ENCODE measurements at places on chromosomes 16 and 17. TPM values are rescaled to one million over a fixed set of nuclear protein-coding genes. Genes with fewer than 3 reads are reported as not detected.

DNA sequence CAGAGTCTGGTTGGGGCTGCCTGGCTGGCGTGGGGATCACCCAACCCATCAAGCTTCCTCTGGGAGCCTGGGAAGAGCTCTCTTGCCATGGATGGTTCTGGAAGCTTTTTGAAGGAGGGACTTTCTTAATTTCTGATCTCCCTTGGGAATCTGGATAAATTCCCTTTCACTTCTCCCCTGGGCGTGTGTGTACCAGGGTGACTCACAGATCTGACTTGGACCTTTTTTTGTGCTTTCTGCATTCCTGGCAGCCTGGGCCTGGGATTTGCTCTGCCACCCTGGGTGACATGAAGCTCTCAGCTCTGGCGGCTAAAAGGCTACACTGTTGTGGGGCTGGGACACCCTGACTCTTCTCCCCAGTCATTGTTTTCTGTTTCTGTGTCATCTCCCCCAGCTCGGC lies 70.1 kb downstream of the ABCC1 start:
- peak; percentile 91 for DNase-seq

DNA sequence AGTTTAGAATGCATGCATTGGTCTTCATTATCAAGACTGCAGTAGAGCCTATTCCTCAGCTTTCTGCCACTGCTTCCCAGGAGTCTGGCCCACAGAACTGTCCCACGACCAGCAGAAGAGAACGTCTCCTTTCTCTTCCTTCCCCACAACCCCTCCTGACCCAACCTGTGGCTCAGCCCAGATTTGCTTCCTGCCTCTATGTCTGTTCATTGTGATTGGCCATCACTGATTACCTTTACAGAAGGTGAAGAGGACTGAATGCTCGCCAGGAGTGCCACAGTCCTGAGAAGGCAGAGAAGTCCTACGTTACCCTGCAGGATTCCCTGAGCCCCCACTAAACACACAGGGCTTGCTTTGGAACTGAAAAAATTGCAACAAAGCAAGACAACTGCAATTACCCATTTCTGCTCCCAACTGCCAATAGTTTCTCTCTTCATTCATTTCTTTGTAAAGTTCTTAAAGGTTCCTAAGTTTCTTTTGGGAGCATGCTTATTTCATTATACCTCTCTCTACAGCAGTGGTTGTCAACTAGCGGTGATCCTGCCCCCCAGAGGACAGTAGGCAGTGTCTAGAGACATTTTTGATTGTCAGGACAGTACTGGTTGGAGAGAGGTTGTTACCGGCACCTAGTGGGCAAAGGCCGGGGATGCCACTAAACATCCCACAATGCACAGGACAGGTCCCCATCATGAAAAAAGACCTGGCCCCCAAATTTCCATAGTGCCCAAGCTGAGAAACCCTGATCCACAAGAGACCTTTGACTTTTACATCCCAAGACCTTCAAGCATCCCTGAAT lies 4.5 kb upstream of the NAT9 start:
- DNase-seq: peak; percentile 49

DNA sequence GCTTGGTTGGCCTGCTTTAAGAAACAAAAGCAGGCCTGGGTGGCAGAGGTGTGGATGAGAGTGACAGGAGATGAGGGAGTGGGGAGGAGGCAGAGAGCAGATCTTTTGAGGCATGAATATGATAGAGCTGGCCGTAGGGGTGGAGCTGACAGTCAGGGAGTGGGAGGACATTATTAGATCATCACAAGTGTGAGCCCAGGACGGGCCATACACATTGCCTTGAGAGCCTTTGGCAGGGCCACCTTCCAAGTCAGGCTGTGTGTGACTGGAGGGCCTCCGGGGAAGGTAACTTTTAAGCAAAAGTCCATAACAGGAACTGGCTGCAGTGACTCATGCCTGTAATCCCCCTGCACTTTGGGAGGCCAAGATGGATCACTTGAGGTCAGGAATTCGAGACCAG lies 26.3 kb downstream of the GINS3 start:
- DNase-seq: peak; percentile 95

- peak; percentile 31 for DNase-seq
Observed at GRCh38 chr16:88352261-88353200, 30.2 kb upstream of the ZNF469 start.

- DNase-seq: no peak
Observed at GRCh38 chr16:78133919-78134318, 34.5 kb downstream of the WWOX start.

DNA sequence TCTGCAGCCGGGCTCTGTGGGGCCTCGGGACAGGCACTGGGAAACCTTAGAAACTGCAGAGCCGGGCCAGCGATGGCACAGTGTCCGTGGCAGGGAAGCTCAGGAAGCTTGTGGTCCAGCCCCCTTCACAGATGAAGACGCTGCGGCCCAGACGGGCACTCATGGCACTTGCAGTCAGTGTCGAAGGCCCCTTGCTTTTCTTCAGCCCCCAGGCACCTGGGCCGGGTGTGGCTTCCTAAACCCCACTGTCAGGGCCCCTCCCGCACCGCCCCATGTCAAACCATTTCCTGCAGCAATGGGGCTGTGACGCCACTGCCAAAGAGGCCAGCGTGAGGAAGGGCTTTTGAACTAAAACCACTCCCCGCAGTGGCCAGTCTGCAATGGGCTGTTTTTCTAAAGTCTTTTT lies 164.0 kb downstream of the LAT start:
- DNase-seq: no peak

GRCh38 chr16:88633684-88634140 lies 4.7 kb upstream of the IL17C start:
- DNase-seq: peak; percentile 22

DNA sequence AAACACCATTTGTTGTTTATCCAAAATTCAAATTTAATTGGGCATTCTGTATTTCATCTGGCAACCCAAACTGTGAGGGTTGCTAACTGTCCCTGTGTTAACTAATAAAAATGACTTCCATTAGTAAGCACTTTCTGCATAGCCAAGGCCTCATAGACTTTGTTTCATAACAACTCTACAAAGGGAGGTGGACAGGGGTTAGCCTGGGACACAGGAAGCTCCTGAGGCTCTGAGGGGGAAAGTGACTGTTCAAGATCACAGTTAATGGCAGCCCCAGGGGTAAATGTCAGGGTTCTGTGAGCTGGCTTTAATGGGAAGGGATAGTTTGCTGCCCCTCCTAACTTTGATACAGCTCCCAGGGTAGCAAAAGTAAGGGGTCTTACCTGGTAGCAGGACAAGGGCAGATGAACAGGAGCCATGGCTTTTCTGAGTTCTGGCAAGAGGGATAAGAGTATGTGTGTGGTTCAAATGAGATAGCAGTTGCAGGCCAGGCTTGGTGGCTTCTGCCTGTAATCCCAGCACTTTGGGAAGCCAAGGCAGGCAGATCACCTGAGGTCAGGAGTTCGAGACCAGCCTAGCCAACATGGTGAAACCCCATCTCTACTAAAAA lies 2.2 kb downstream of the HEATR9 start:
- DNase-seq: peak; percentile 72

DNA sequence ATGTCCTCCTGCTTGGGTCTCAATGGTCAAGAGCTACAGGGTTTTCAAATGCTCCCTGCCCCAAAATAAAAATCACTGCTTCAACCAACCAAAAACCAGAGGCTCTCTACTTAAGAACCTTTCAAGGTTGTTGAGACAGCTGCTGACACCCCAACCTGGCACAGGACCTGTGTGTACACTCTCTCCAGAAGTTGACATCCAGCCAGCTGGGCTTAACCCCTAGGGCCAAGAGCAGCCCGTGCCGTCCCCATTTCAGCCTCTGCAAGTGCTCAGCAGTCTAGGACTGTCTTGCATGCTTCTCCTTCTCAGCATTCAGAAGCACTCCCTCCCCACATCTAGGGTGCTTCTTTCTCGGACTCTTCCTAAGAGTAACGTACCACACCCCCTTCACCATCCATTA lies 59.0 kb upstream of the TRAP1 start:
- no peak for DNase-seq

GRCh38 chr17:13030459-13031300 lies 12.9 kb upstream of the ELAC2 start:
- peak; percentile 44 for DNase-seq

- DNase-seq: no peak
Observed at GRCh38 chr17:18028952-18029540, 9.9 kb downstream of the ATPAF2 start.

GRCh38 chr17:15462976-15463772 lies 4.2 kb downstream of the CDRT4 start:
- peak; percentile 87 for DNase-seq

DNA sequence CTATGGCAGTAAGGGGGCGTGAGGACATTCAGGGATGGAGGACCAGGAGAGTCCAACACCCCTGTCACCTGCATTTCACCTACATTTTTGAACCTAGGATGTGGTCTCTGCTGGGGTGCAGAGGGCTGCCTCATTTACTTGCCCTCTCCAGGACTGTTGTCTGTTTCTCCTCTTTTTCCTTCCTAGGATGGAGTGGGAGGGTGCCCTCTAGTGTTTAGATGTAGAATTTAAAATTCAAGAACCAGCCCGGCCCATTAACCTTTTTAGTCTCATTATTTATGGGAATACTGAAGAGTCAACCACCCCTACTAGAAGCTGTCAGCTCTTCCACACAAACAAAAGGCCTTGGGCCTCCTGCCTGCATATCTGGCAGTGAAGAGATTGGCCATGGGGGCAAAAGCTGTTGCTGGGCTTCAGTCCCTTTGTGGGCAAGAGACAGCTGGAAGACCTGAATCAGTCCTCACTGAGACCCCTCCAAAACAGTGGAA lies 2.5 kb upstream of the STARD3 start:
- peak; percentile 38 for DNase-seq

DNA sequence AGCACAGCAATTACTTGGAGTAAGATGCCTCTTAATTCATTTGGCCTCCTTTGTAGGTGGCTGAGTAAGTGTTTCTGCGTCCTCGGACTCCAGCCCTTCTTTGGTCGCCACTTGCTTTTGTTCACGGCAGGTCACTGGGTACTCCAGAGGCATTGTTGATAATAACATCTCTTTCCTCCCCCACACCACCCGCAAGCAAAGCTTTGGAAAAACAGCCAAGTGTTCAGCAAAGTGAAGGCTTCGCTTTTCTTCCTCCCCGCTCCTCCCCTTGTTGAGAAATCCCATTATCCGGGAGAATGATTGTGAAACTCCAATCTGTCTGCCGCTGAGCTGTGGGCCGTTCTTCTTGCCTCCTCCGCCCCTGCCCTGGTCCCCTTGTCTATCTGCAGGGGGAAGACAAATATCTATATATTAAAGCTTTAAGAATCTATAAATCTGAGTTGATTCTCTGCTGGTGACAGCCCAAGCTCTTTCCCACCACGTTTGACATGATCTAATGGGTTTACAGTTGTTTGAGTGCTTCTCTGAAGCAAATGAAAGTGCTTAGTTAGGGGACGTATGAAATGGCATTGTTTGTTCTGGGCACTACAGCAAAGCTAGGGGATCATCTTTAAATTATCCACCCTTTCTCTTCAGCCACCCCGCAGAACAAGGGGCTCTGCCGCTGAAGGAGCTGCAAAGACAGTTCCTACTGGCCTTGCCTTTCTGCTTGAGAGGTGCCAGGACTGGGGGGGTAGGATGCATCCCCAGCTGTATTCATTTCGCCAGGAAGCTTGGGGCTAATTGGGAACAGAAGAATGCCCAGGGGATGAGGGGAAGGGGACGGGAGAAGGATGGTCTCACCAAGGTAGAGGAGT lies 167.1 kb downstream of the CCDC182 start:
- DNase-seq: peak; percentile 49

The TMC7 gene
- total RNA-seq: 0.71 TPM

The TOX3 gene
- total RNA-seq: not detected

The RILP gene
- 1.7 TPM for total RNA-seq

The FMNL1 gene
- total RNA-seq: 3.1 TPM

The CLEC19A gene
- not detected for total RNA-seq

The SULT1A4 gene
- 1.2 TPM for total RNA-seq

The PCTP gene
- total RNA-seq: 13.4 TPM

Data from M059J (cell line).